ENCODE measurements at places on chromosomes 4 and X.

DNA sequence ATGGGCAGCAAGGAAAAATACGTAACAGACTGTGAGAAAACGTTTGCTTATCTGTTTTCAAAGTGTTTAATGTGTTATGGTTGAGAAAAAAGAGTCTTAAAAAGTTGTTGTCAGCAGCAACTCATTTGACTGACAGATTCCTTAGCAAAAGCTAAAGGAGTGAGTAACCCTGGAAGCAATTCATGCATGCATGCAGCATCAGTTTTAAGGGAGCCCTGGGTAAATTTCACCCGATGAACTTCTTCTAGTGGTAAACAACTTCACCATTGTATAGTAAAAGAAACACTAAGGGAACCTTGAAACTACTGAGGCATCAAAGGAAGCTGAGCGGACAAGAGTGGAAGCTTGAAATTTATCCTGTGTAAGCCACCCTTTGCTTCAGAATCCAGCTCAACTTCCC is 583.2 kb upstream of the INTU start:
- DNase-seq = no peak

- no peak for DNase-seq
These were observed 43.8 kb downstream of the GEMIN8 start for GRCh38 chrX:13985697-13986435.

DNA sequence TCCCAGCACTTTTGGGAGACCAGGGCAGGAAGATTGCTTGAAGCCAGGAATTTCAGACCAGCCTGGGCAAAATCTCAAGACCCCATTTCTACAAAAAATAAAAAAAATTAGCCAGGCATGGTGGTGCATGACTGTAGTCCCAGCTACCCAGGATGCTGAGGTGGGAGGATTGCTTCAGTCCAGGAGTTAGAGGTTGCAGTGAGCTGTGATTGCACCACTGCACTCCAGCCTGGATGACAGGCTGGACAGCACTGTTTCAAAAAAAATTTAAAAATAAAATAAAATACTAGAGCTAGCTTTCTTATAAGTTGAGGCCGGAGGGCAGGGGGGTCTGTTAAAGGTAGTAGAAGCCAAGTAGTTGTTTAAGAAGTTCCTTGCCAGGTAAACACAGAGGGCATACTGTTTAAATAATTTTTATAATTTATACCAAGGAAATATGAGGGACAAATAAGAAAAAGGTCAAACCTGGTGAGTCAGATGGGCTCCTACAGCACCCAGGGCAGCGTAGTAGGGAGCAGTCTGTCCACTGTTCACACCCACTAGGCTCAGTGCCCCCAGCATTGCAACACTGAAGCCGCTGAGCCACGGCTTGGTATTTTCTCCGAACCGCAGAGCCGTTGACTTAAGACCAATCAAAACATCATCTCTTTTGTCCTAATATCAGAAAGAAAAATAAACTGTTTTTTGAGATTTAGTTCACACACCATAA is 17.3 kb downstream of the COQ2 start:
- peak; percentile 27 for DNase-seq

DNA sequence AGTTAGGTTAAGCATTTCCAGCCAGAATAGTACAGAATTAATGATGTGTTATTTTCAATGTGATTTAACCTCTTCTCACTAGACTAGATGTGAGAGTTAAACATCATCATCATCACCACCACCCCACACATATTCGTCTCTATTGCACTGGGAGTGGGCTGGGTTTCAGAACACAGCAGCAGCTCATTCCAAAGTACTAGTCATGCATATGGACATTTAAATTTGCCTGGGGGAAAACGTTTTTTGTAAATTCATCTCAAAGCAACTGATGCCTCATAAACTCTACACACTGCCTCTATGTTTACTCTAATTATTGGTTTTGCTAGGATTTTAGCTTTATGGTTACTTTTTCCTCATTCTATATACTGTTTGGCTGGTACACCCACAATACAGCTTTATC is 509.1 kb downstream of the PPP4R3C start:
- DNase-seq = no peak

- DNase-seq = no peak
These were observed 104.3 kb downstream of the PARM1 start for GRCh38 chr4:75037252-75037651.

- DNase-seq = no peak
These were observed 27.2 kb downstream of the ELF4 start for GRCh38 chrX:130083107-130083490.

- DNase-seq = no peak
These were observed 89.1 kb upstream of the TET2 start for GRCh38 chr4:105057370-105058105.

GRCh38 chr4:4672402-4672801 is 130.6 kb upstream of the STX18 start:
- no peak for DNase-seq

Measured in urothelium cell line (cell line).